DMS53 (cell line): ENCODE measurements at places on chromosomes 2 and 18.

- DNase-seq: no peak
These were observed 189.8 kb downstream of the TMEM18 start for GRCh38 chr2:487186-488079.

DNA sequence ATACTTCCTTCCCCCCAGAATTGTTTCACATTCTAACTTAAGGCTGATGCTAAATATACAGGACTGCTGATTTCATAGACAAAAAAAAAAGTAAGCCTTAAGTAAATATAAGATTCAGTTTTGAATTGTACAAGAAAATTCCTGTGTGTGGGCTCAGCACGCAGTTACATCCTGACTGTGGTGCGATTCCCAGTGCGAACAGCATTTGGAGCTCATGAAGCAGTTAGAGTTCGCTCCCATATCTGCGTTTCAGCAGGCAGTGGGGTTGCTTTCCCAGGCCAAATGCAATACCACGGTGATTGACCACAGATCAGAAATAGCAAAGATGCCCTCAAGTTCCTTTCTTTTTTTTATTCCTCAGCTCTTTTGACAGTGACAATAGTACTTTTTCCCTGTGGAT lies 75.6 kb downstream of the SATB2 start:
- no peak for DNase-seq

- DNase-seq: no peak
These were observed 815.2 kb downstream of the DCDC2C start for GRCh38 chr2:4518596-4518995.

DNA sequence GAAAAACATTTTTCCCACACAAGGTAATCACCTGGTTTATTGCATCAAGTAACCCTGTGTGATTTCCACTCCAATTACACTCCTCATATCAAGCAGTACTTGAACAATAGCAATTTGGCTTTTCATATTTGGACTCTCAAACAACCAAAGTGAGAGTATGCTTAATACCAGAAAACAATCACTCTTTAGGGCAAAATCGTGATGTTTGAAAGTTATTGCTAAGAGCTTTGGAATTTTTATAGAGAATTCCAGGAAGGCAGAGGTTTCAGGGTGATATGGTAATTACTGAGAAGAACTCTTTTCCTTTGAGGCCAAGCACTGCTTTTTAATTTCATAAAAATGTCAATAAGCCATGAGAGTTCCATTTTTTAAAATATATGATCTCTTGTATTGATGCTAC lies 779.5 kb upstream of the LRRTM1 start:
- DNase-seq: no peak

- DNase-seq: peak; percentile 17
These were observed 57.8 kb upstream of the MC2R start for GRCh38 chr18:13973061-13973575.

GRCh38 chr2:30580391-30580790 lies 133.3 kb downstream of the LCLAT1 start:
- no peak for DNase-seq

DNA sequence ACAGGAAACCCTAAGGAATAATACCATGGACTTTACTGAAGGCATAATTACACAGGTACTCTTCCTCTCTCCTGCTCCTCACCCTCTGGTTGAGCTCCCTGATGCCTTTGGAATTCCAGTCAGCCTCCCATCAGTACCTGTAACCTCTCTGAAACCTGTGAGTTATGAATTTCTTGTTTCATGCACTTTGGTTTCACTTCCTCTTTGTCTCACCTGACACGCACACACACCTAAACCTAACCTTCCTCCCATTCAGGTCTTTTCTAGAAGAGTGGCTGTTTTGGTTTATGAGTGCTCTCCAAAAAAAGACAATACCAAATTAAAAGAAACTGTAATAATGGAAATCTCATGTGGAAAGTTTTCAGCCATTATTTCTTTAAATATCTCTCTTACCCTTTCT lies 451.3 kb upstream of the VWC2L start:
- DNase-seq: no peak

GRCh38 chr18:3463051-3463450 lies 13.1 kb downstream of the TGIF1 start:
- DNase-seq: no peak
